ENCODE measurements at places on chromosomes 5 and 9.

- no peak for DNase-seq
Measured at GRCh38 chr9:79173932-79174331, 397.8 kb upstream of the TLE4 start.

- no peak for DNase-seq
Measured at GRCh38 chr5:83337453-83338035, 134.0 kb upstream of the VCAN start.

DNA sequence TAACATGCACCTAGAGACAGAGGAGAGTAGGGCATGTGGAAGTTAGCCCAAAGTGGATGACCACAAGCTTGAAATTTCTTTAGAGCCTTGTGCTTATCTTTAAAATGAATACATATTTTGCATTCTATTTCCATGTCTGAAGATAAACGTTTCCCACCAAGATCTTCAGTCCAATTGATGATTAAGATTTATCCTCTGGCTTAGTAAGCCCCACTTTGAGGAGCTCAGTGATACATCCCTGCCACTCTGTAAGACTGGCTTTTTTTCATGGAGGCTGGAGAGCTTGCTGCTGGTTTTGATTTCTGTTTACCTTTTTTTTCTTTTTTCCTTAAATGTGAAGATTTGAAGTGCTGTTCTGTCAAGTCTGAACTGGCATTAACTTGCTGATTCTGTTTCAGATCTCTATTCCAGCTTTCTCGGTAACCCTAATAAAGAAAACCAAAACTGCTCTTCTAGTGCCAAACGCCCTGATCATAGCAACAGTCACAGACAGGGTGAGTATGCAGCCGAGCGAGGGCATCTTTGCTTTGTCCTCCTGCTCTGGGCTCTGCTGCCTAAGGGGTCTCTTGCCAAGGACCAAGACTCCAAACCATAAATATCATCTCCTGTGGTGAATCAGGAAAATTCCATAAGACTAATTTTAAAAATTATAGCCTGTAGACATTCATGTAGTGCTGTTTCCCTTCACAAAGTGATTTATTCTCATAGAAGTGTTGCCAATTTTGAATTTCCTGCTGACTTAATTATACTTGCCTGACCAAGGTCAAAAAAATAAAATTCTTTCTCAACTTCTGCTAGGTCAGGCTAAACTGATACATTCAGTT, 54.3 kb downstream of the GRAMD2B start:
- no peak for DNase-seq

- DNase-seq, result no peak
Measured at GRCh38 chr5:88377705-88378656, 109.3 kb upstream of the TMEM161B start.

DNA sequence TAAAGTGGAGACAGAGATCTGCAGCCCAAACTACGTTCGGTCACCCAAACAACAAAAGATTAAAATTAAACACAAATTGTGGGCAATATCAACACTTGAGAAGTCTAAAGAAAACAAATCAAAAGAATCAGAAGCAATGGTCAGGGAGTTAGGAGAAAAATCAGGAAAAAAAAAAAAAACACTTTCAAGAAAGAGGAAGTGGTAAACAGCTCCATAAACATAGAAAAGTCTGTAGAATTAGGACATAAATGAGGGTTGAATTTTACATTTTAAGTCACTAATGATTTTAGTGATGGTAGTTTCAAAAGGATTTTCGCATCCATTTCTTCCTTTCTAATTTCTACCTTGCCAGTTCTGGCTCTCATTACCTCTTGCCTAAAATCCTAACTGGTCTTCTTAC, 10.1 kb downstream of the RNF145 start:
- no peak for DNase-seq

- DNase-seq, result no peak
Measured at GRCh38 chr5:159826351-159827214, 89.7 kb upstream of the ADRA1B start.

- DNase-seq, result no peak
Measured at GRCh38 chr9:135418161-135418560, 61.4 kb upstream of the PPP1R26 start.

DNA sequence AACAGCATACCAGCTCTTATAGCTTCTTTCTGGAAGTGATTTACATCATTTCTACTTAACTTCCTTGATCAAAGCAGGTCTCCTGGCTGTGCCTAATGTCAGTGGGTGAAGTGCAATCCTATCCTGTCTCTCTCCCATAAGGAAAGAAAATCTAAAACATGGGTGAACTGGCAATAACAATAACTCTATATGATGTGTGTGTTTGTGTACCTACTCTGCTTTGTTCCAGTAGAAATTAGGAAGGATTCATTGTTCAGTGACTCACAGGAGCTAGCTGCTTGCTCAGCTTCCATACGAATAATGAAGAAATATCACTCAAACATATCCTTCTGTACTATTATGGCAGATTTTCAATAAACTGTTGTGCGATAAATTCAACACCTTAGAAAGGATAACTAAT, 123.7 kb downstream of the ADGRV1 start:
- no peak for DNase-seq

GRCh38 chr5:68071736-68072135, 143.8 kb upstream of the PIK3R1 start:
- DNase-seq, result no peak

DNA sequence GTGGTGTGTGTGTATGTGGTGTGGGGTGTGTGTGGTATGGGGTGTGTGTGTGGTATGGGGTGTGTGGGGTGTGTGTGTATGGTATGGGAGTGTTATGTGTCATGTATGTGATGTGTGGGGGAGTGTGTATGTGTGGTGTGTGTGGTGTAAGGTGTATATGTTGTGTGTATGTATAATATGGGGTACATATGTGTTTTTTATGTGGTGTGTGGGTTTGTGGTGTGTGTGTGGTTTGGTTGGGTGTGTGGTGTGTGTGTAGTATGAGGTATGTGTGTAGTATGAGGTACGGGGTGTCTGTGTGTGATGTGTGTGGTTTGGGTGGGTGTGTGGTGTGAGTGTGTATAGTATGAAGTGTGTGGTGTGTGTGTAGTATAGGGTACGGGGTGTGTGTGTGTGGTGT, 11.4 kb downstream of the ECSCR start:
- no peak for DNase-seq

- DNase-seq, result no peak
Measured at GRCh38 chr9:72333197-72333596, 31.8 kb downstream of the ZFAND5 start.

DNA sequence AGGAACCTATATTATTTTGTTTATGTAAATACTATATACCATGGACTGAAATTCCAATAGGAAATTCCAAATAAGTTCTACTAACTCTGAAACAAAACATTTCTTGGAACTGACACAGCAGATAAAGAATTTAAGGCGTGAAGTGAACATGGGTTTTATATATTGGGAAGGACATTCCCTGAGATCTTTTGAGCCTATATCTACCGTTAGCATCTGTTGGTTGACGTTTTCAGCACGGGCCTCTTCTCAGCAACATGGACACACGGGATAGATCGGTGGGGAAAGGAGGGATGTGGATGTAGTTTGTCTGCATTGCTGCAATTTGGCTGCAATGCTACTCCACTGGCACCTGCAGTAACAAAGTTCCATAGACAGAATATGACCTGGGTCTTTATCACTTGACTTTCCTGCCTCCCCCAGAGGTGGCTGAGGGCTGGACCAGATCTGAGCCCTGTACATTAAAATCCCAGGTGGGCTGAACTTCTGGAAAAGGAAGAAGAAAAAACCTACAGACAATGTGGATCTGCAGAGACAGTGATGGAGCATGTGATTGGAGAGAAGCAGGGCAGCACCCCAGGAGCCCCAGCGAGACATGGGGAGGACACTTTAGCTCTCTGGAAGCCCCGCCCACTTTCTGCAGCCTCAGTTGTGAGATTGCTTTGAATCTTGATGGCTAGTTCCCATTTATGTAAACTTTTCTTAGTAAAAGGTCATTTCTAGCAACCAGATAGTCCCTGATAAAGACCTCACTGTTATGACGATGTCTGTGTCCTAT, 91.2 kb upstream of the CPEB4 start:
- no peak for DNase-seq

DNA sequence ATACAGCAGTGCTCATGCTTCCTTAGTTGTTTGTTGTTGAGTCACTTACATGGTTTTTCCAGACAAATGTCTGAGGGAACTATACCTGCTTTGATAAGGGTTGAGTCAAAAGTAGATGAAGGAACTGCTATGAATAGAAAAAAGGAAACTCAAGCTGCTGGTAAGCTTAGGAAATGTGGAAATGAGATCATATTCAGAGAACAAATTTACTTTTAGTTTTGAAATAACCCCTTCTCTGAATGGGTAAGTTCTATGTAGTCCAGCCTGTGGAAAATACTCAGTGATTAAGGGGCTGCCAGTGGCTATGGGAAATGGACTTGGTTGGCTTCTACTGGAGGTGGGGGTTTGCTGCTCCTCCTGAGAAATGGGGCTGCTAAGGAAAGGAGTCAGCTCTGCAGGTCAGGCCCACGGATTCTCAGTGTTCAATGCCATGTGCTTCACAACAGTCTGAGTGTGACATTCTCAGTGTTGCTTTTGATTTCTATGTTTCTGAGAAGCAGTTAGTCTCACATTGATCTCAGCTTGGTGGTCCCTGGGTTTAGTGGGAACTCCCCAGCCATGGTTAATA, 47.7 kb upstream of the GLRX start:
- peak; percentile 57 for DNase-seq

- no peak for DNase-seq
Measured at GRCh38 chr9:129197978-129198318, 19.9 kb upstream of the IER5L start.

- DNase-seq, result no peak
Measured at GRCh38 chr5:142323480-142324135, 1.2 kb downstream of the SPRY4 start.

- no peak for DNase-seq
Measured at GRCh38 chr5:127892467-127893207, 189.4 kb downstream of the CCDC192 start.

- DNase-seq, result no peak
Measured at GRCh38 chr9:89799766-89800165, 195.0 kb downstream of the GADD45G start.

DNA sequence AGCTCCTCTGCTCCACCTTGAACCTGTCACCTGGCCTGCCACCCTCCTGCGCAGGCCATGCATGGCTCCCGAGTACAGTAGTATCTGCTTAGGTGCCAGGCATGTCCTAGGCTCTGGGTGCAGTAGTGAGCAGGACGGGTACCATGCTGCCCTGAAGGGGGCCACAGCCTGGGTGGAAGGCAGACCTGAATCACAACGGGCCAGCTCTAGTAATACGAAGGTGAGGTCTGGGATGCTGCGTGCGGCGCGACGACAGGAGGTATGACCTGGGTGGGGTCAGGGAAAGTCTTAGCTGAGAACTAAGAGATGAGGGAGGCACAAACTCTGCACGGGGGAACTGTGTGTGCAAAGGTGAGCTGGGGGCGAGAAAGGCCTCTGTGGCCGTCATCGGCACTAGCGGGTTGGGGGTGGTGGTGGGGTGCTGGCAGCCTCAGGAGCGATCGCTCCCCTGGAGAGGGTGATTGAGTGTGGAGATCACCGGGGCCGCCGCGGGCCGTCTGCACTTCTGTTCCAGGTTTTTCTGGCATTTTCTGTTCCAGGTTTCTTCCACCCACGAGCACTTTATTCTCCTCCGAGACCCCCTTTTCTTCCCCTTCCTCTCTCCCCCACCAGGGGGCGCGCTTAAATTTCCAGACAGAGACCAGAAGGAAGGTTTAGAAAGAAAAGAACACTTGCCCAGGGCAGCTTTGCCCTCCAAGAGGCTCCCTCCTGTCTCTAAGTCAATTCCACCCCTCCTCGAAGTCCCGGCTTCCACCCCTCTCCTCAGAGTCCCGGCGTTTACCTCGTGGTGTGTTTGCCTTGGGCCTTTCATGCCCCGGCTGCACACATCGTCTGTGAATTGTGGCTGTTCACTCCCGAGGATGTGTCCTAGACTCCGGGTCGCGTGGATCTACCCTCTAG, 15.1 kb downstream of the PDLIM4 start:
- DNase-seq, result peak; percentile 74

DNA sequence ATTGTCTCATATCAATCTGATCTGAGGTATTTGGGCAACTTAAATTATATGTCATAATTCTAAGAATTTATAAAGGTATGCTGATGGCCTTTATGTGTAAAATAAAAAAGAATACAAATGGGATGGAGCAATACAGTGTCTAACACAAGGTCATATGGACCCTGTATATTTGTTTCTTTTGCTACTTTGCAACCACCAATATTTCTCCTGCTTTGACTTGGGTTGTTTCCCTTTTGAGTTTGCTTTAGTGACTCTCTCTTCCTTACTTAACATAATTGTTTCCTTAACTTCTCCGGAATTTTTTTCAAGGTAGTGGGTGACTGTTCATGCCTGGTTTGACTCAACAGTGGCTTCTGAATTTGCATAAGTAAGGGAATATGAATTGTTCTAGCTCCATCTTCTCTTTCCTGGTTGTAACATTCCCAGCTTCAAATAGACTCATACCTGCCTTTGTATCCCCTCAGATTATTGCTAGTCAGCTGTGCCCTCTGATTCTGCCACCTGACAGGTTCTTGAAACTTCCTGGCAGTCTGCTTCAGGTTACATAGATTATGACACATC, 30.2 kb upstream of the ANXA1 start:
- DNase-seq, result no peak

DNA sequence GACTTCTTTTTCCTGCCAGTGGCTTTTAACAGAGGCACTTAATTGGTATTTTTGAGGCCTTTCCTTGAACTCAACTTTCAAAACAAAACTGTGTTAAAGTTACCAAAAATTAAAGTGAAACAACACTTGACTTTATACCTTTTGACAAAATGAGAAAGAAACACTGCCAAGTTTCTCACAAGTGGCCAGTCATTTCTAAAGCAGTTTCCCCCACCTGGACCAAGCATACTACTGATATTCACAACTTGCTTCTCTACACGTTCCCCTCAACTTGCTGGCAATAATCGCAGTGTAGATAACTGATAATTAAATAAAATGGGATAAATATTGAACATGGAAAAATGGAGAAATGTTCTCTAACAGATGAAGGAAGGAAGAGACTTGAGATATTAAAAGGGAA, 135.7 kb downstream of the TLR4 start:
- DNase-seq, result no peak

DNA sequence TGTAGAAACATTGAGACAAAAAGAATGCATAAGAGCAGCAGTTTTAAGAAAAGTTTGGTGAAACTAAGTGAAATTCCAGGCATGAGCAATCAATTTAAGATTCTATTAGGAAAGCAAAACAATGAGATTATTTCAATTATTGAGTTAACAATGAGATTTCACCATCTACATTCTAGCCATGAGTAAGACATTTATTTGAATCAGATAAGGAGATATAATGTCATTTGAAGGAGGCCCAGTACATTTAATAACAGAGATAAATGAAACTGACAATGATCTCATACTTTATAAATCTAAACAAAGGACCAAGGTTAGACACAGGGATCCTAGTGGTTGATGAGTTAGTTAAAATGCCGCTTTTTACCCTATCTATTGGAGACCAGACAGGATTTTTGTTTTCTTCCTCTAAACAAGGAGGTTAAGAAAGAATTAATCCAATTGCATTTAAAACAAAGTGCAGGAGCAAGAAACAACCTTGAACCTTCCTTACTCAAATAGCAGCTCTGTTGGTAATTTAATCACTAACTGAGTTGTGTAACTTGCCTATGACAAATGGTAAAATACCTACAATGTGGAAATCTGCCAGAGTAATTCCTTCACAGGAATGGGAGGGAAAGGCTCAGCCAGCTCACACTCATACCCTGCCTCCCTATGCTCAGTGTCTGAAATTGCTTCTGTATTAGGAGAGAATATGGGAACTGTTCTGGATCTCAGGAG, 103.5 kb upstream of the NR3C1 start:
- DNase-seq, result no peak

All from stimulated activated naive CD8-positive, alpha-beta T cell treated with anti-CD3 and anti-CD28 coated beads, Interleukin-15, amount 100 ng/mL, for 72 hours (primary cell).